ENCODE measurements at places on chromosomes 13 and 19.

DNA sequence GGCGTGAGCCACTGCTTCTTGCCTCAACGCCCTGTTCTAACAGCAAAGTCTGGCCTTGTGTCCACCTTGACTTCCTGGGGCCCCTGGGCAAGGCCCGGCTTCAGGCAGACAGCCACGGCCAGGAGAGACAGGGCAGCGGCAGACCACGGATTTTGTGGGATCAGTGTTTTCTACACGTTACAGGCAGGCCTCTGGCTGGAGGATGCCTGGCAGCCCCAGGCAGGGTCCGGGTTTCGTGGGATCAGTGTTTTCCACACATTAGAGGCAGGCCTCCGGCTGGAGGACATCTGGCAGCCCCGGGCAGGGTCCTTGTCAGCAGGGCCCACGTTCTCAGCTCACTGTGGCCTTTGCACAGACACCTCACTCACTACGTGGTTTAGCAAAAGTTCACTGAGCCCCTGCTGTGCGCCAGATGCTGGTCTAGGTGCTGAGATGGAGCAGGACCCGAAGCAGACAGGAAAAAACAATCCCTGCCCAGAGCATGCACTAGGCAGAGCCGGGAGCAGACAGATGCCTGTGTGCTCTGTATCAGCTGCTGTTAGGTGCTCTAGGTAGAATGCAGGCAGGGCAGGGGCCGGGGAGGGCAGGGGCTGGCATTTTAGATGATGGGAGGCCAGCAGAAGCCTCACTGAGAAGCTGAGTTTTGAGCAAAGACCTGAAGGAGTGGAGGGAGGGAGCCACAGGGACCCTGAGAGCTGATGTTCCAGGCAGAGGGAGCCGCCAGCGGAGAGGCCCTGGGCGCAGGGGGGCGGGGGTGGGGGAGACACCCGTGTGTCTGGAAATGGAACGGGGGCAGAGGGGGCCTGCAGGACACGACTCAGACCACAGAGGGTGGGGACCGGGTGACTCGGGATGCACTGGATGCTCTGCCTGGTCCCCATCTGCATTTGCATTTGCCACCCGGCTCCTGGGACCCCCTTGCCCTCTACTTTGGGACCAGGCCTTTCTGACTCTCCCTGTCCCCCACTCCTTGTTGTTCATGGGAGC is 25.0 kb upstream of the NCCRP1 start:
- no peak for DNase-seq

DNA sequence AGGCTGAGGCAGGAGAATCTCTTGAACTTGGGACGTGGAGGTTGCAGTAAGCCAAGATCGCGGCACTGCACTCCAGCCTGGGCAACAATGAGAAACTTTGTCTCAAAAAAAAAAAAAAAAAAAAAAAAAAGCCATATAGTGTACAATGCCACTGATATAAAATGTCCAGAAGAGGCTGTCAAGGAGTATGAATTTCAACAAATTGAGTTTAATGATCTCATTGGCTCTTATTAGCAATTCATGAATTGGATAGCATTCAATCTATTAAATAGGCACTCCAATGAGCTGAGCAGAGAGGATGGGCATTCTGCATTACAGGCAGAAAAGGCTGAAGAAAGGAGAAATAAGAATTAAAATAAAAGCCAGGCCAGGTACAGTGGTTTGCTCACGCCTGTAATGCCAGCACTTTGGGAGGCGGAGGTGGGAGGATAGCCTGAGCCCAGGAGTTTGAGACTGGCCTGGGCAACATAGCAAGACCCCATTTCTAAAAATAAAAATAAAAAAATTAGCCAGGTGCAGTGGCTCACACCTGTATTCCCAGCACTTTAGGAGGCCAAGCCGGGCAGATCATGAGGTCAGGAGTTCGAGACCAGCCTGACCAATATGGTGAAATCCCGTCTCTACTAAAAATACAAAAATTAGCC is 757 bp upstream of the LMNB2 start:
- DNase-seq = no peak

- DNase-seq = peak; percentile 27
Observed at GRCh38 chr19:39568604-39569003, 28.6 kb upstream of the EID2 start.

DNA sequence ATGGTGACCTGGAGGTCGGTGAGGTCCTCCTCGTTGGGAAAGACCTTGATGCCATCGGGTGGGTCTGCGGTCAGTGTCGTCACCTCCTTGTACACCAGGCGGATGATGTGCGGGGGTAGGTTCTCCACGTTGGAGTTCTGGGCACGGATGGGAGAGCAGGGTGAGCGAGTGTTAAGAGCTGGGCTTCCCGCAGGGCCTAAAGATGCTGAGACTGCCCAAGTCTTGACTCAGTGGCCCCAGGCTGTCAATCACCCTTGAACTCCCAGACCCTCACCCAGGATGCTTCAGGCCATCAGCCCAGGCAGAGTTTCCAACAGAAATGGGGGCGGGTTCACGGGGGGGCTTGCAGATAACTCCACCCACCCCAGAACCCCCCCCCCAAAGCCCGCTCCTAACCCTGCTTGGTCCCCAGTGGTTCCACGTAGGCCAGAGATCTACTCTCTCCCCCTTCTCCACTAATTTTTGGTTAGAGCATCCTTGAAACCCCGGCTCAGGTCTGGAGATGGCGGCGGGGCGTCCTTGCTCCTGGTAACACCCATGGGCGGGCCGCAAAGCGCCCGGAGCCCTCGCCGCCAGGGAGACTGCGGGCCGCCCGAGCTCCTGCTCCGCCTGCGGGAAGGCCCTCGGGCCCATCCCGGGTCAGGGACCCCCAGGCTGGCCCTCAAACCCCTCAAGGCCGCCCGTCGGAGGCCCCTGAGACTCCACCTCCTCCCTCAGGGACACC is 600 bp downstream of the UBE2S start:
- peak; percentile 39 for DNase-seq

- DNase-seq = no peak
Observed at GRCh38 chr19:33557196-33557595, 35.6 kb upstream of the PEPD start.

DNA sequence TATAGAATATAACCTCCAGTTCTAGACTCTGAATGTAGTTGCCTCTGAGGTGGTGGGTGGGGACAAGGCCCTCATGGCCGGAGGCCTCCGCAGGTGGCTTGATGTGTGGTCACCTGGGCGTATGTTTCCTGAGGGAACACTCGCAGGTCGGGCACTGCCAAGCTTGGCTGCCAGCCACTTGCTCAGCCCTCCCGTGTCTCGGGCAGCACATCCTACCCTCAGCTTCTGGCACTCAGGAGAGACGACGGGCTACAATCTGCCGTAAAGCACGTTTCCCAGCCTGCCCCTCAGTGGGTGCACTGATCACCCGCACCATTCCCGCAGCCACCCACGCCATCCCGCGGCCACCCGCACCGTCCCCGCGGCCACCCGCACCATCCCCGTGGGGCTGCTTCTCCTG is 15.2 kb downstream of the THOP1 start:
- DNase-seq = no peak

GRCh38 chr19:47481460-47482052 is 2.5 kb downstream of the KPTN start:
- DNase-seq = no peak

DNA sequence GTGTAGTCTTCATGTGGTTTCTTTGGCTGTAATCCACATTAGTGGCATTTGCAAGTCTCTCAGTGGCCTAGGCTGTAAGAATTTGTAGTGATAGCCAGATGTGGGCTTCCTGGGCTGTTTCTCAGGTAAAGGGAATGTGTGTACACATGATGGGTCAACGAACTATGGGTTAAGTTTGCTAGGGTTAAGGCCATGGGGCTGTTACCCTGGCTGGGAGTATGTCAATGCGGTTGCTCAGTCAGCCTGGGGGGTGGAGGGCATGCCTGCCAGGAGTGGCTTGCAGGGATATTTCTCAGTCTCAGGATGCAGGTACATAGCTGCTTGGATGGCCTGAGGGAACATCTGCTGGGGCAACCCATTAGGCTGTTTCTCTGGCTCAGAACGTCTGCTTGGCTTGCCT is 13.4 kb downstream of the CYSLTR2 start:
- no peak for DNase-seq

GRCh38 chr19:7902796-7903243 is 857 bp upstream of the MAP2K7 start:
- no peak for DNase-seq

DNA sequence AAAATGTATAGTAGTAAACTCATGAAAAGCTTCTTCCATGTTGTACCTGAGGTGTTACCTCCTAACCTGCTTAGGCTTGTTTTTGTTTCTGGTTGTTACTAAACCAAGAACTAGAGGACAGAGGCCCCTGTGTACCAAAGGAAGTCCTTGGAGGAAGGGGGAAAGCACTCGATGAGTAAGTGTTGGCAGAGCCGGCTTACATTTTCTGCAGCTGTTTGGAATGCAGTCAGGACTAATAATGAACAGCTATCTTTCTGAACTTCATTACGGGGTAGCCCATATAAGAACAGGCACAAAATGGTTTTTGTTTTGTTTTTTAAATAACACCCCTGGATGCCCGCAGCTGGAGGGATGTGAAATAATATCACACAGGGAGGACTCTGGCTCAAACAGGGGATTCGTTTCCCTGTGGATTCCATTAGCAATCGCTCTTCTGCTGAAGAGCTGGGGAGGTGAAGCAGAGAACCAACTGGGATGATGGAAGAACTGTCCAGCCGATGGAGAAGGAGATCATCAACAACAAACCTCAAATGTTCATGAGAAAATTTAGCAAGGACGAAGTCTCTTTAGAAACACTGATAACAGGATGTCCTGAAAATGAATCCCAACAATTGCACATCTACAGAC is 214.2 kb upstream of the MAB21L1 start:
- DNase-seq = no peak

DNA sequence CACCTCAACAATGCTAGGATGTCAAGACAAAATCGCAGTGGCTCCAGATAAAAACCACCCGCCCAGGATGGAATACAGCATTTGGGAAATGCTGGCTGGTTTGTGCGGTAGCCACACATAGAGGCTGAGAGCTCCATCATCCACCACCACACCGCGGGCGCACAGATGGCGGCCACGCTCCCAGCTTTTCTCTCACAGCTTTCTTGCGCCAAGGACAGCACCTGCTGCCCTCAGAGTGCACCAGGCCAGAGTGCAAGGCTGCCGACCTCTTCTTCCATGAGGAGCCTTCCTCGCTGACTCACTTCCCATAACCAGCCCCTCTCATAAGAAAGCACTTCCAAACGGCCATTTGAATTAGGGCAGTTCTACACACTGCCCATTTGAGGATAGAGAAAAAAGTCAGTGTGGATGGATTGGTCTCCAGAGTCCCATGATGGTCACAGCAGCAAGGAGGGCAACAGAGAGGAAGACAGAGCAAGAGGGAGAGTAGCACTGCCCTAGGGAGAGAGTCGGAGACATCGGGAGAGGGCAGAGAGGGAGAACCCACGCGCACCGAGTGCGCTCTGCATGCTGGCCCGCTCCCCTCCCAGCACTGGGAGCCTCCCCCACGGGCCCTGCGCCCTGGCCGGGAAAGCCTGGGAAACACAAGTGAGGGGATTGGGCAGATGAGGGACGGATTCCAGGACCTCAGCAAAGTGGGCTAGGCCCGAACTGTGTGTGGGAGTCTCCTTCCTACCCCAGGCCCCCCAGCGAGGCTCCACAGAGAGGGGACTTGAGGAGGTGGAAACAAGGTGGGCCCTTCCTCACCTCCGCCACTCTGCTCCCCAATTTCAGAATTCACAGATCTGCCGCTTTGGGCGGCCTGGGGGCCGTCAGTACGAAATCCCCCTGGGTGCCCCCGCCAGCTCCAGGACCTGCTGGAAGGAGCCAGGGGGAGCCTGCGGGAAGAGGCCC is 156.9 kb downstream of the USP12 start:
- DNase-seq = no peak

GRCh38 chr19:17475541-17476115 is 5.3 kb downstream of the SLC27A1 start:
- no peak for DNase-seq

DNA sequence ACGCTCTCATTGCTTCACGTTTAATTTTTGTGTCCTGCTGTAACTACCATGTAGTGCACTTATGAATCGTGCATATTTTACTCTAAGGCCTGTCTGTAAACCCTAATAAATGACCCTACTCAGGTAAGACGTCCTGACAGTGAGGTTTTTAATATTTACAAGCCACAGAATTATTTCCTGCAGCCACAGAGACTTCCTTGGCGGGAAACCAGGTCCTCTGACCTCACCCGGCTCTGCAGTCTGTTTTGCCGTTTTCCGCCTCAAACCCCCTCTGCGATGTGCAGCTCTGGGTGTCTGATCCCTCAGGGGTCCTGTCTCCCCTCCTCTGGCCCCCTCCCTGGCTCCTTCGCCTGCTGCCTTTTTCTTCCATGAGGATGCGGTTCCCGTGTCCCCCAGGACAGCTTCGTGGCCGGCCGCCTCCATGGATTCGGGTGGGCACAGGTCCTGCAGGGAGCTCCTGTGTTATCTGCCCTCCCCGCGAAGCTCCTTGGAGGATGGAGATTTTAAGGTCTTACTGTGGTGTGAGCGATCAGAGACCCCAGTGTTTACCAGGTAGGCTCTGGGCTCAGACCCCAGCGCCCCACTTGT is 66.3 kb downstream of the MCF2L start:
- no peak for DNase-seq

- DNase-seq = no peak
Observed at GRCh38 chr19:15197942-15198341, 2.9 kb downstream of the NOTCH3 start.
